ENCODE measurements at places on chromosomes 1 and 21.

DNA sequence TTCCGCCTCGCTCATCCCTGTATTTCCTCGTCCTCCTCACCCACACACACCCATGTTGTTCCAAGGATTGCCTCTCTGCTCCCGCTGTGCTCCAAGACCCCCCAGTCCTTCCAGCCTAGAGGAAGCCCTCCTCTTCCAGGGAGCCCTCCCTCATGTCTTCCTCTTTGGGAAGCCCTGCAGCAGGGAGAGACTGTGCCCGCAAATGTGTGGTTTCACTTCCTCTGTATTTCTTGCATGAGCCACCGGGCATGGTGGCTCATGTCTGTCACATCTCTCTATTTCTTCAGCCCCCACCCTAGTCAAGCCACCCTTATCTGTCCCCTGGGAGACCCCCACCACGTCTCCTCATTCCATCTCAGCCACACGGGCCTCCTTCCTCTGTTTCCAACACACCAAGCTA, 57.5 kb upstream of the PAX7 start:
- no peak for DNase-seq

GRCh38 chr1:58652651-58653184, 47.1 kb downstream of the MYSM1 start:
- DNase-seq, result peak; percentile 6

GRCh38 chr1:198669023-198669698, 30.3 kb downstream of the PTPRC start:
- DNase-seq, result peak; percentile 41

- peak; percentile 22 for DNase-seq
These were observed 1.2 kb downstream of the NIPAL3 start for GRCh38 chr1:24416666-24417391.

GRCh38 chr21:18917622-18918021, 514.0 kb upstream of the TMPRSS15 start:
- DNase-seq, result no peak

DNA sequence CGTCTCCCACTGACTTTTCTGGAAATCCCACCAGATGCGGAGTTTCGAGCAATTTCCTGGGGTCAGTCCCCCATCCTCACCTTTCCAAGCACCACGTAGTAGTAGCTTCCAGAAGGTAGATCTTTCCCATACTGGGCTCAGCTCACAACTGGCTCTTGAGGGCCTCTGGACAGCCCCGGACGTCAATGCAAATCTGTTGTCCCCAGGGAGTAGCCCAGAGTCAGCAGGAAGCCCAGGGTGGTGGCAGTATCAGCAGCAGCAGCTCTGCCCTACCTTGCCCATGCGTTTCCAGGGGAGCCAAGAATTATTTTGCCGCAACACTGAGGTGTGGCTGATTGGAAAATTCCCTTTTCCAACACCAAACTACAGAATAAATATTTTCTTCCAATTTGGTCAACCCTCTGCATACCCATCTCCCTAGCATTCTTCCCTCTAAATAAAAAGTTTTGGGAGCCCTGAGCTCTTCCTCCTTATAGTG, 70.3 kb downstream of the CD46 start:
- DNase-seq, result no peak

All from NK-92 treated with Interleukin-12 subunit alpha and Interleukin-12 subunit beta, amount 100 ng/mL, for 24 hours (cell line).